Activated CD8-positive, alpha-beta memory T cell treated with anti-CD3 and anti-CD28 coated beads for 1 hour (primary cell): ENCODE measurements at places on chromosomes 5 and 9.

DNA sequence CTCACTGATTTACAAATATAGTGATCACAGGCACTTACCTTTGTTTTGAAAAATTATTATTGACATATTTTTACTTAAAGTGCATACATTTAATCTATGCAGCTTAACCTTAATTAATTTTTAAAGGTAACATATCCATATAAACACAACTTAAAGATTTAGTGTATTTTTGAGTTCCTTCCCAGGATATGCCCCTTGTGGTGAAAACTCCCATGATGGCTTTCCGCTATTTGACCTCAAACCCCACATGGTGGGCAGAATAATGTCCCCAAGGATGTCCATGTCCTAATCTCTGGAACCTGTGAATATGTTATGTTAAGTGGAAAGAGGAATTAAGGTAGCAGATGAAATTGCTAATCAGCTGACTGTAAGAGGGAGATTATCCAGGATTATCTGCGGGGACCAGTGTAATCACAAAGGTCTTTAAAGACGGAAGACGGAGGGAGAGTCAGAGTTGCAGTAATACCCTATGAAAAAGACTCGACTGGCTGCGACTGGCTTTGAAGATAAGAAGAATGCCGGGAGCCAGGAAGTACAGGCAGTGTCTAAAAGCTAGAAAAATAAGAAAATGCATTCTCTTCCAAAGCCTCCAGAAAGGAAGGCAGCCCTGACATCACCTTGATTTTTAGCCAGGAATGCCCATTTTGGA lies 193.9 kb downstream of the ICE1 start:
- no peak for DNase-seq

DNA sequence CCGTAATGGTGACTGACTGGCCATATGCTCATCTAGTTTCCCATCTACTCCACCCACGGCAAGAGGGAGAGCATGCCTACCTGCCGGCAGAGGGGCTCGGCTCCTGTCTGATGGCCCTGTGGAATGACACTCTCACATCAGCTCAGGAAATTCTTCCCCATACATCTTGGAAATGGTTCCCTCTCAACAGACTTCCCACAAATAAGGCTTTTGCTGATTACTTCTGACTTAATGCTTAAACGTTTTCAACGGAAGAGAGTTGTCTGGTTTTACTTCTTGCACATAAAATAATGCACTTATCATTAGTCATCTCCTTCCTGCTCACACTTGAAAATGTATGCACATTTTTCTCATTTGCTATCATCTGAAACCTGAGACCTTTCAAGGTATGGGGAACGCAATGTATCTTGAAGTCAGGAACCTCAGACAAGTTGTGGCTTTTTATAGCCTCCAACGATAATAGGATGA lies 129.5 kb downstream of the TTLL11 start:
- no peak for DNase-seq

DNA sequence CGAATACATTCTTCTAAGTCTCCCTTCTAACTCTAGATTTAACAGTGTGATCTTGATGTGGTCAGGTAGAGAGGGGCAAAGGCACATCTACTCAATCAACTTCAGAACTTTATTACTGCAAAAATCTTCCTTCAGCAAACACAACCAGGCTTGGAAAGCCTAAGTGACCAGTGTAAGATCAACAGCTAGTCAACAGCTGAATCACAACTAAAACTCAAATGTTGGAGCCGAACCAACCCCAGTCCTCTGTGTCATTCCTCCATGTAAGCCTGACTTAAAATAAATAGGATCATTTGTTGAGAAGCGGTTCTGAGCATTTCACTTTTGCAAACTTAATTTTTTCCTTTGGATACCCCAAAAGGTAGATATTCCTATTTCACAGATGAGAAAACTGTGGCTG lies 352.7 kb downstream of the EBF1 start:
- DNase-seq = no peak

- DNase-seq = no peak
These were observed 73.6 kb upstream of the RPS23 start for GRCh38 chr5:82351754-82352145.

DNA sequence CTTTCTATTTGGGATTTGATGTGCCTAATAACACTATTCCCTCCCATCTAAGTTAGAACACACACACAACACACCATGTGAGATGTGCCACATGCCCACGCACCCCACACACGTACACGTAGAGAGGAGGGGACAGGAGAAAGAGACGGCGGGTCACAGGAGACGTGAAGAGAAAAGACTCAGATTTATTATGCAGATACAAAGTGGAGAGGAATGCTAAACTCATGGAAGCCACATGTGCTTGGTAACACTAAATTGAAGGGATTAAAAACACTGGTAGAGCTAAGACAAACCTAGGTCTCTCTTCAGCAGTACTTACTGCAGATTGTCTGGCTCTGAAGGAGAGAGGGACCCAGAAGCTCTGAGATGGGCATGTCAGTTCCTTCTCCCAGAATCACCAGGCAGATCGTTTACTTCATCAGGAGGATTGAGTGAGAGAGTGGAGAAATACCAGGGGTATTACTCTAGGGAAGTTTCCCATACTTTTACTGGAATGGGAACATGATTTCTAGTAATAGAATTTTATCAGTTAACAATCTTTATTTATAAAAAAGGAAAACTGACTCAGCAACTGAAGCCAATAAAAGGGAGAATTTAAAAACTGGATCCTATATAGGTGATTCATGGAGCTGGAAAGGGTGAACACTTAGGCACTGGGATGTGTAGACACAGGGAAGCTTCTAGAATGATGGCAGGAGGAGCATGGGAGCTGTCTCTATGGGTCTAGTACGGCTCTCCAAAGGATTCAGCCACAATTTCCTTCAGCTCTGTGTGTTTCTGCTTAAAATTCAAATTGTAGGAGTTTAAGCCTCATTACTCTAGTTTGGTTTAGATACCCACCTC lies 139.4 kb downstream of the MACIR start:
- no peak for DNase-seq

- no peak for DNase-seq
These were observed 50.2 kb downstream of the PPP2R2B start for GRCh38 chr5:146828385-146828784.

DNA sequence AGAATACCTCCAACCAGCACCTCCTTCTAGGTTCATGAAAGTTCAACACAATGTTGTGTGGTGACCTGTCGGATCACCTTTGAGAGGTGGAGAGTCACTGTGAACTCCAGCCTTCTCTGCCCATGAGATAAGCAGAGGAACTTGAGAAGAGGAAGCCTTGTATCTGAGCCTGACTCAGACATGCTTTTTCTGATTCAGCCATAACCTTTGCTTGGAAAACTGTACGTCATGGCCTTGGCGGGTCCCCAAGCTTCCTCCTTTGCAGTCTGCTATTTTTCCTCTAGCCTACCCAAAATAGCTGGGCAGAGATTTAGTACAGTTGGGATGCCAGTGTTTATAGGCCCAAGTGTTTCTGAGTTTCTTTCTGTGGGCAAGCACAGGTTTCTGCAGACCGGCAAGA lies 274.7 kb downstream of the CETN3 start:
- DNase-seq = no peak

GRCh38 chr5:113179156-113179555 lies 202.6 kb downstream of the DCP2 start:
- DNase-seq = no peak

DNA sequence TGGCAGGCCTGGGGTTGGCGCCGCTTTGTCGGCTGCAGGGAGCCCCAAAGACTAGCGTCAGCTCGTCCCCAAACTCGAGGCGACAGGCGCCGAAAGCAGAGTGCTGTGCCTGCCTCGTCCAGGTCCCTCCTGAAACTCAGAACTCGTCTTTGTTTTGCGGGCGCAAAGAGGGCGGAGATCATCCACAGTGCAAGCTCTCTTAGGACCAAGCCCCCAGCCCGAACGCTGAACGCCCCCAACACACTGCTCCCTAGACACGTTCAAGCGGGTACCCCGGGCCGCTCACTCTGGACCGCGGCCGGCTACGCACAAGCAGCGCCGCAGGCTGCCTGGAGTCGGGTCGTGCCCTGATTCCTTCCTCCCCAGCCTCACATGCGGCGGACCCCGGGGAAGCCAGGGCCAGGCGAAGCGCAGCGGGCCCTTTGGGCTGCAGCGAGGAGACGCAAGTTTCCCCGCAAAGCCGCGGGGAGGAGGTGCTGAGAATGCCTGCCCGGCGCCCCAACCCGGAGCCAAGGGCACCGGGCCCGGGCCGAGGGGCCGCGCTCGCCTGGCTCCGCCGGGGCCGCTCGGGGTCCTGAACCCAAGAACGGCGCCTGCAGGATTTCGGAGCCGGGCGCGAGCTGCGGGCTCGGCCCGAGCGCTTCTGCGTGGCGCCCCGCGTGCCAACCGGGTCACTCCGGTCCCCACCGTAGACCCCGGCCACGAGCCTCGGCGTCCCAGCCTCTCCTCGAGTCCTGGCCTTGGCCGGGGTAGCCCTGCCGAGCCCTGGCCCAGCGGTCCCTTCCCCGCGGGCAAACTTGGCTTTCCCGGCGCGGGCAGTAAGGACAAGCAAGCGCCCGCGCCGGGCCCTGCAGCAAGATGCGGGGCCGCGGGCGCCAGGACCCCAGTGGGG lies 738 bp downstream of the FSTL4 start:
- no peak for DNase-seq
